ENCODE measurements at places on chromosomes 6 and 20. TPM values are rescaled to one million over a fixed set of nuclear protein-coding genes. Genes with fewer than 3 reads are reported as not detected.

VIP gene
- total RNA-seq: not detected

NXT1 gene
- total RNA-seq: 22.5 TPM

HDGFL1 gene
- not detected for total RNA-seq

FKBP1C gene
- total RNA-seq: not detected

- no peak overlapping the region for H3K27ac ChIP-seq
- H3K36me3 ChIP-seq: no peaks in the 10 kb centered on the region
- peaks cover 9% of the 10 kb centered on the region for H3K4me1 ChIP-seq
- no peak overlapping the region for H3K4me3 ChIP-seq
- H3K27me3 ChIP-seq: peaks cover 24% of the 10 kb centered on the region
These were observed 1.1 kb upstream of the FAM162B start for GRCh38 chr6:116766506-116767176.

GRCh38 chr20:62886709-62887058 is 25.1 kb upstream of the TCFL5 start:
- DNase-seq: no peak
- H3K27ac ChIP-seq: no peak overlapping the region
- H3K4me3 ChIP-seq: no peak overlapping the region
- no peaks in the 10 kb centered on the region for H3K4me1 ChIP-seq

DNA sequence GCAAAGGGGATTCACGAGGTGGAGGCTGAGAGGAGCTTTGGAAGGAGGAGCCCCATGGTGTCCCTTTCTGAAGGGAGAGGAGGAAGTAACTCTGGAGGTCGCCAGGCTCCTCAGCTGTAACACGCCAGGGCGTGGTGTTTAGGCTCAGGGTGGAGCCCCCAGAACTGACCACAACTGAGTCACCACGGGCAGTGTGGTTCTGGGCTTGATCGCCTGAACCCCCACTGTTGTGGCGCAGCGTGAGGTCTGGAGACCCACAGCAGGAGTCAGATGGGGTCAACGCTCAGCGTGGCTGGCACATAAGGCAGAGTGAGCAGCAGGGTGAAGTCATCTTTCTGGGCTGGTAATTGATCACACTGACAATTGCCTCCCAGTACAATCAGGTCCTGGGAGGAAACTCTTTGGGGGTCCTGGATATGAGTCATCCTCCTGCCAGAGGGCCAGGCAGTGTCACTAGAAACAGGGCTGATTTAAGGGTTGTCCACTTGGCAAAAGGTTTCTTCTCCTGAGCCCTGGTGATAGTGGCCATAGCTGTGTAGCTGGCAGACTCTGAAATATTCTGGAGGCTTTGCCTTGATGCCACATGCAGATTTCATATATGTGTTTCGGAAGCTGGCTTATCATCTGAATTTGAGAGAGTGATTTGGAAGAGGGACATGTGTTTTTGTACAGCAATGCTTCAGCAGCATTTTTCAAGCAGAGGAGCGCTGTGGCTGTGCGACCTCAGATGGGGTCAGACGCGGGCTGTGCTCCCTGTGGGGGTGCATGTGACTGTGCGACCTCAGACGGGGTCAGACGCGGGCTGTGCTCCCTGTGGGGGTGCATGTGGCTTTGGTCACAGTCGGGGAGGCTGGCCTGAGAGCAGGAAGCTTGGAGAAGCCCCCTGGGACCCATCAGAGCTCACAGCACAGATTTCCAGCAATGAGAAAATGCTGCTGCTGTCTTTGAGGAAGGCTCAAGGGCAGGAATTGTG is 50.0 kb downstream of the SYNJ2 start:
- H3K4me3 ChIP-seq: no peak overlapping the region
- H3K4me1 ChIP-seq: peaks cover 17% of the 10 kb centered on the region
- no peaks in the 10 kb centered on the region for H3K27me3 ChIP-seq
- H3K36me3 ChIP-seq: no peaks in the 10 kb centered on the region

GRCh38 chr6:15768999-15769398 is 106.2 kb upstream of the DTNBP1 start:
- peaks cover 4% of the 10 kb centered on the region for H3K27me3 ChIP-seq
- DNase-seq: no peak
- H3K36me3 ChIP-seq: no peaks in the 10 kb centered on the region
- no peak overlapping the region for H3K4me3 ChIP-seq
- H3K27ac ChIP-seq: no peak overlapping the region

- H3K4me1 ChIP-seq: no peaks in the 10 kb centered on the region
- DNase-seq: no peak
- H3K4me3 ChIP-seq: no peak overlapping the region
- H3K27ac ChIP-seq: no peak overlapping the region
These were observed 174.2 kb downstream of the MCHR2 start for GRCh38 chr6:99819853-99820252.

DNA sequence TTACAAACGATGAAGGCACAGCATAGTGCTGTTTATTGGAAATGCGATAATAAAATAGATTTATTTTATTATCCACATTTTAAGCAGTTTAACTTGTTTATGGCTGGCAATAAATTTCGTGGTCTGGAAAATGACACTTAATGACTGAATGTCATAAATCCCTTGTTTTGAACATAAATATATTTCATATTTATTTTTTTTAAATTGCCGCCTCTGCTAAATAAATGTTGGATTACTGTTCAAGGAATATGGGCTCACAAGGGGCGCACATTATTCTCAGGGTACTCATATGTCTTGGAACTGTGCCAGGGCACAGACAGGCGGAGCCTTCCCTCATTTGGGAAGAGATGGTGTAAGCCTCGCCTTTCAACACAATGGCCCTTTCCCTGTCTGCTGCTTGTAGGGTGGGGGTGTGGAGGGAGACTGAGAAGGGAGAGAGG is 134.3 kb downstream of the PXDC1 start:
- H3K36me3 ChIP-seq: no peaks in the 10 kb centered on the region
- H3K27ac ChIP-seq: no peak overlapping the region
- no peaks in the 10 kb centered on the region for H3K4me1 ChIP-seq
- no peaks in the 10 kb centered on the region for H3K27me3 ChIP-seq

GRCh38 chr6:81614292-81614691 is 138.2 kb downstream of the TENT5A start:
- no peak for DNase-seq
- H3K36me3 ChIP-seq: no peaks in the 10 kb centered on the region
- no peaks in the 10 kb centered on the region for H3K4me1 ChIP-seq
- H3K27me3 ChIP-seq: no peaks in the 10 kb centered on the region
- H3K4me3 ChIP-seq: no peak overlapping the region

DNA sequence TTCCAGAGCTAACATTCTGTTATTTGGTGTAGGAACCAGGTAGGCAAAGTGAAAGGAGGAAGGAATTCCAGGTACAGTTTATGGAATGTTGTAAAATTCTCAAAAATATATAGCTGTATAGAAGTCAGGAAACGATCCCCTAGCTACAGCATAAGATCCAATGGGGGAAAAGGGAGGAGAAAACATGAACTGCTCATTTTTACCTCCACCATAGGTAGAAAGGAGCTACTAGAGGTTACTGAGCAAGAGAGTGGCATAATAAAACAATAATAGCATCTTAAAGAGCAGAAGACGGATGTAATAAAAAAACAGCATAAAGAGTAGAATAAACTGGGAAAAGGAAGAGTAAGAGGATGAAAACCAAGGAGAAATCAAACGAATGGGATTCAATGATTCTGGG is 26.9 kb downstream of the EPB41L2 start:
- no peak overlapping the region for H3K27ac ChIP-seq
- H3K4me1 ChIP-seq: no peaks in the 10 kb centered on the region
- H3K36me3 ChIP-seq: no peaks in the 10 kb centered on the region

DNA sequence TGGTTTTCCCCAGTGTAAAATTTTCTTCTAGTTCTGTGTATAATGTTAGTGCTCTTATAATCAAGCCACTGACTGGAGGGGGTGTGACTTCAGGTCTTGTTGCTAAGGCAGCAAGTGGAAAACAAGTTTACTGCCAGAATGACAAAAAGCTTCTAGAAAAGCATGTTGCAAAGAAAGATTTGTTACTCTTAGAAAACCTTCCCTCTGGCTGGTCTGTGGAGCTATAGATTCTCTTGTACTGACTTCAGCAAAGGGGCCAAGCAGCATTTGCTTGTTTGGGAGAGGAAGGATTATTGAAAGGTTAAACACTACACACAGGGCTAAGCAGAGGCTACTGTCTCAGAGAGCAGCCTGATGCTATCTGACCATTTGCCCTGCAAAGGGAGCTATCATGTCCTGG is 288.8 kb downstream of the BTBD9 start:
- peaks cover 6% of the 10 kb centered on the region for H3K4me1 ChIP-seq
- no peak overlapping the region for H3K4me3 ChIP-seq
- DNase-seq: no peak
- no peaks in the 10 kb centered on the region for H3K27me3 ChIP-seq
- H3K36me3 ChIP-seq: no peaks in the 10 kb centered on the region
- H3K27ac ChIP-seq: no peak overlapping the region

DNA sequence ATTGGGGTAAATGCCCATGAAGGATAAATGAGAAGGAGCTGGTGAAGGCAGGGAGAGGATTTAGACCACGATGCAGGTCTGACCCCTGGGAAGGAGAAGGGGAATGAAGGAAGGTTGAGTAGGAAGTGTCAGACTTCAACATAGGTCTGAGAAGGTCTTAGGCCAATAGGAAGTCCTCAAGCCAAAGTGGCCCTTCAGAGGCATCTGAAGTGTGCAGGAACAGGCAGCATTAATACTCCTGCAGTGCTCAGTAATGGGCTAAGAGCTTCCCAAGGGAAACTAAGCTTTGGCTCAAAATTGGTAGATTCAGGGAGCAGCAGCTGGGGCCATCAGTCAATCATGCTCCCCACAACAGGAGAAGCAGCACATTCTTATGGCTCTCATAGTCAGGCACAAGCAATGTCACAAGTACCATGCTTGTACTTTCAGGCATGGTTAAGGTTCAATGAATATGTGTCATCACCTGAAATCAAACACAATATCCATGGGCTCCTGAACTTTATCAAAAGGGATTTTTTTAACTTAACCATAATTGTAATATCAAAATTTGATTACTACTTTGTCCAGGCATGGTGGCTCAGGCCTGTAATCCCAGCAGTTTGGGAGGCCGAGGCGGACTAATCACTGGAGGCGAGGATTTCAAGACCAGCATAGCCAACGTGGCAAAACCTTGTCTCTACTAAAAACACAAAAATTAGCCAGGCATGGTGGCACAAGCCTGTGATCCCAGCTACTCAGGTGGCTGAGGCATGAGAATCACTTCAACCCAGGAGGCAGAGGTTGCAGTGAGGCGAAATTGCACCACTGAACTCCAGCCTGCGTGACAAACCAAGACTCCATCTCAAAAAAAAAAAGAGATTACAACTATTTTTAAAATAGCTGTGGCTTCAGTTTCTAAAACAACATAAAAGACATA is 9.9 kb downstream of the RALGAPA2 start:
- no peaks in the 10 kb centered on the region for H3K4me1 ChIP-seq
- no peak for DNase-seq
- H3K4me3 ChIP-seq: no peak overlapping the region
- H3K27me3 ChIP-seq: no peaks in the 10 kb centered on the region

DNA sequence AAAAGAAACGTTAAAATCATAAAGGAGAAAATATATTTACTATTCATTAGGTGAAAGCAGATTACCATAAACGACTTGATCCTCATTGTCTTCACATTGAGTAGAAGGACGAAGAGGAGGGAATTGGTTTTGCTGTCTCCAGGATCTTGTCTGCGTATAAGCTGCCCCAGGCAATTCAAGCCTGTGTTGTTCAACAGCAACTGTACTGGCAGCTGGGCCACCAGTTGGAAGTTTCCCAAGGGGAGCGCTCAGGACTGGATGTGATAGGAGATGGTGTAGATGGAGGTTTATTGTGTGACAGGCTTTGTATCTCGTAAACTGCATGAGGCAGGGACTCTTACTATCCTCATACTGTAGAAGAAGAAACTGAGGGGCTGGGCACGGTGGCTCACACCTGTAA is 3.9 kb upstream of the FANCE start:
- H3K27me3 ChIP-seq: no peaks in the 10 kb centered on the region
- no peaks in the 10 kb centered on the region for H3K36me3 ChIP-seq
- H3K27ac ChIP-seq: no peak overlapping the region

DNA sequence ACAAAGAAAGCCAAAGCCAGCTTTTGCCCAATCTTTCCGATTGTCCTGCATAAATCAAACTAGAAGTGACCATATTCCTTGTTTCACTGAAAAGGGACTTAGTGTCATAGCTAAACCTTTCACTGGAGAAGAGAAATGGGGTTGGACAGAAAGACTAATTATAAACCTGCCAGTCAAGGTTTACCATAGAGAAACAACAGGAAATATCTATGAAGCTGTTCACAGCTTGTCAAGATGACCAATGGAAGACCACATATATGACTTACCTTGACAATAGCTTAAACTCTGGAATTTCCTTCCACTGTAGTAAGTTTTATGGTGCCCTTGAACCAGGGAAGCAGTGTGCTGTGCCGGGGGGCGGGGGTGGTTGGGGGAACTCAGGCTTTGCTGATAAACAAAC is 107.7 kb upstream of the PHACTR1 start:
- DNase-seq: no peak
- H3K4me3 ChIP-seq: no peak overlapping the region
- no peak overlapping the region for H3K27ac ChIP-seq
- peaks cover 4% of the 10 kb centered on the region for H3K27me3 ChIP-seq
- H3K4me1 ChIP-seq: peaks cover 8% of the 10 kb centered on the region
